ENCODE measurements at places on chromosomes 6 and 20. TPM values are rescaled to one million over a fixed set of nuclear protein-coding genes. Genes with fewer than 3 reads are reported as not detected.

Gene HLA-DPA1
- 23.2 TPM for polyA plus RNA-seq

Gene LAMA5
- 27.2 TPM for polyA plus RNA-seq

Gene SLC17A2
- polyA plus RNA-seq, result not detected

Gene MOXD1
- polyA plus RNA-seq, result 0.01 TPM

Gene NEURL2
- 2.8 TPM for polyA plus RNA-seq

Gene PHF1
- 62.6 TPM for polyA plus RNA-seq

Gene AIF1
- polyA plus RNA-seq, result not detected

Gene TFAP2B
- polyA plus RNA-seq, result not detected

Gene ASIP
- not detected for polyA plus RNA-seq

Gene SEMG1
- polyA plus RNA-seq, result not detected

Gene TINAG
- polyA plus RNA-seq, result not detected

Gene GNAS-AS1
- not detected for polyA plus RNA-seq

Gene SLC32A1
- 0.04 TPM for polyA plus RNA-seq

Gene PTPRT
- polyA plus RNA-seq, result not detected

Gene SCUBE3
- 1.0 TPM for polyA plus RNA-seq

Gene GCLC
- polyA plus RNA-seq, result 7.3 TPM

Gene KIAA1755
- 0.37 TPM for polyA plus RNA-seq

Gene E2F3
- polyA plus RNA-seq, result 8.6 TPM

Gene RIPPLY2
- polyA plus RNA-seq, result 0.25 TPM

Gene MAS1
- not detected for polyA plus RNA-seq

Gene TSPO2
- polyA plus RNA-seq, result not detected
